MG63 (cell line): ENCODE measurements at places on chromosomes 16 and 17. TPM values are rescaled to one million over a fixed set of nuclear protein-coding genes. Genes with fewer than 3 reads are reported as not detected.

MYH1 gene
- not detected in 2 replicates for total RNA-seq

RGS11 gene
- total RNA-seq: not detected in 2 replicates

HOXB9 gene
- total RNA-seq: 7.3 and 21.0 TPM in 2 replicates

ATP2C2 gene
- total RNA-seq: not detected in 2 replicates

CDH11 gene
- 22.1 and 33.2 TPM in 2 replicates for total RNA-seq

SPATA22 gene
- not detected in 2 replicates for total RNA-seq

PYDC1 gene
- not detected in 2 replicates for total RNA-seq
